Sigmoid colon (tissue), 7 donors: ENCODE measurements at places on chromosomes 3 and 15. TPM values are rescaled to one million over a fixed set of nuclear protein-coding genes. Genes with fewer than 3 reads are reported as not detected.

DNA sequence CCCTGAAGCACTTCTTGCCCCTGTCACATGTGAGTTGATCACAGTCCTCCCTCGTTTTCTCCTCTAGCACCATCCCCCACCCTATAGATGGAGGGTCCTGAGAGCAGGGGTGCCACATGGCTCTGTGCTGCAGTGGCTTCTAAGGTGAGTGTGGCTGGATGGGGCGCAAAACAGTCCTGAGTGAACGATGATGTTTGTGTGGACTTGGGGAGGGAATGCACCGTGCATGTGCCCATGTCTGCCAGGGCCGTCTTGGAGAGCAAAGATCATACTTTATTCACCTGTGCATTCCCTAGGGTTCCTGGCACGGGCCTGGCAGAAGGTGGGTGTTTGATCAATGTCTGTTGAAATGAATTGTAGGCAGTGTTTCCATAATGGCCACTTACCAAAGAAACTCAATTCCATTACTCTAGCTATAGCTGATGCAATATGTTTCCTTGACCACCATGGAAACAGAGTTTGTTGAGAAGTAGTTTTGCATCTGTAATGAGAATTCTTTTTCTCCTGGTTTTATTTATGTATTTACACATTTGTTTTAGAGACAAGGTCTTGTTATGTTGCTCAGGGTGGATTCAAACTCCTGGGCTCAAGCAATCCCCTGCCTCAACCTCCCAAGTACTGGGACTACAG, 58.0 kb downstream of the ABTB1 start:
- no peak for DNase-seq

DNA sequence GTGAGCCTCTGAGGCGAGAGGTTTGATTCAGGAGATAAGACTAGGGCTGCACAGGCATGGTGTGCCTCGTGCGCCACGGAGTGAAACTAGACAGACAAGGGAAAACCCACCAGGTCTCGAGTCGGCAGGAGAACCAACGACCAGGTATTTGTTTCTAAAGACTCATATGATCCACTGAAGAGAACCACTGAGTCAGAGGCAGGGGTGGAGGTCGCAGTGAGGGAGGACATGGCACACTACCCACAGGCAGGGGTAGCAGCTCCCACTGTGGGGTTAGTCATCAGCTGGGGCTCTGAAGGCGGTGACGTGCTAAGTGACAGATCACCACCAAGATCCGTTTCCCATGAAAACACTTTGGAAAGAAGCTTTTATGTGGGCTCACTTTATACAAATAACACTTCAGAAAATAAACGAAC, 45.7 kb downstream of the CHSY1 start:
- DNase-seq: no peak

DNA sequence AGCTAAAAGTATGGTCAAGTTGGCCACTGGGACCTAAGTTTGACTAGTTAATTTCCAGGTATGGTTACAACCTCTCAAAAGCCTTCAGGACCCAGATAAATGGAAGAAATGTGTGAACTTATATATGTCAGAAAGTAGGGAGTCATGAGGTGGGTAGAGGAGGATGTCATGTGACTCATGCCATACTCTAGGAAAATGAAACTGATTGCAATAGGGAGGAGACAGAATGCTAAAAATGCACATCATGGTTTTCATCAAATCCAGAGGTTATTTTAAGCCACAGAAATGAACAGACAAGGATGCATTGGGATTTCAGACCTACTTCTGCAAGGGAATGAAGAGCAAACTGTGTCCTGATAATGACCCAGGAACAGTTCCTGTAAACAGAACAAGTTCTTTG, 310.0 kb downstream of the EDEM1 start:
- DNase-seq: no peak

DNA sequence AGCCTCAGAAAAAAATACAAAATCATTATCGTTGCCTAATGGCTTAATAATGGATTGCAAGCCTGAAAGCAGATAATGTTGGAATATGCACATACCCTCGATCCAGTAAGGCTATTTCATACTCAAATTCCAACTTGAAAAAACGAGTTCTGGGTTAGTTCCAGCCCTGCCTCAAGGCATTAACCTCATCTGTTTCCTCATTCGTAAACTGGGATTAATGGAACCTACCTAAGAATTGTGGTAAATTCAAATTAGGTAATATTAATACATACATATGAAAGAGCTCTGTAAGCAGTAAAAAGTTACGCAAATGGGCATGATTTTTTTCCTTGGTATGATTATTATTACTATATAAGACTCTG, 107.5 kb downstream of the SRGAP3 start:
- DNase-seq: no peak

GRCh38 chr3:36920884-36921567, 23.8 kb downstream of the TRANK1 start:
- no peak for DNase-seq

The FGF7 gene
- 109 TPM for total RNA-seq

The CHST14 gene
- total RNA-seq: 7.1 TPM

The P2RY1 gene
- total RNA-seq: 24.6 TPM

The THRB gene
- total RNA-seq: 29.7 TPM
